ENCODE measurements at places on chromosomes 3 and 15.

GRCh38 chr3:12155828-12156227, 2.9 kb downstream of the TIMP4 start:
- peak; percentile 43 for DNase-seq

- DNase-seq, result no peak
These were observed 47.3 kb downstream of the SYNPR start for GRCh38 chr3:63325386-63325785.

- no peak for DNase-seq
These were observed 114.9 kb downstream of the IQCH start for GRCh38 chr15:67369359-67369998.

- no peak for DNase-seq
These were observed 88.0 kb downstream of the HES1 start for GRCh38 chr3:194223951-194224350.

GRCh38 chr15:26848498-26848897, 18.4 kb upstream of the GABRA5 start:
- no peak for DNase-seq

- DNase-seq, result no peak
These were observed 5.1 kb downstream of the PATL2 start for GRCh38 chr15:44705986-44706385.

- no peak for DNase-seq
These were observed 27.6 kb upstream of the ARL6 start for GRCh38 chr3:97736928-97737327.

DNA sequence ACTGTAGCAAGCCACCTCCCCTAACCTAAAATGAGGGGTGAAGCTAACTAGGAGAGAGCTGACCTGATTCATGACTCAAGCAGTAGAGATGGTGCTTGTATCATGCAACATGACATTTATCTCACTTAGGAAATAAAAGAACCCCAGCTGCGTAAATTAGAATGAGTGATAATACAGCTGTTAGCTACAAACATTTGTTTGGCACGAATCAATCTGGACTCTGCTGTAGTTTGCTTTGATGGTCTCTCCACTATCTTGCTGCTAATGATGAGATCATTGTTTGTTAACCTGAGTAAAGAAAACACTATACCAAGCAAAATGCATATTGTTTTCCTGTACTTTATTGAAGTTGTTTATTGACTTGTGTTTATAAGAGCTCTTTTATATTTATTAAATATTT, 92.6 kb downstream of the ALDH1A2 start:
- DNase-seq, result no peak

- DNase-seq, result no peak
These were observed 101.2 kb downstream of the SCN11A start for GRCh38 chr3:38950581-38950980.

- no peak for DNase-seq
These were observed 10.2 kb downstream of the EDEM1 start for GRCh38 chr3:5197470-5198312.

DNA sequence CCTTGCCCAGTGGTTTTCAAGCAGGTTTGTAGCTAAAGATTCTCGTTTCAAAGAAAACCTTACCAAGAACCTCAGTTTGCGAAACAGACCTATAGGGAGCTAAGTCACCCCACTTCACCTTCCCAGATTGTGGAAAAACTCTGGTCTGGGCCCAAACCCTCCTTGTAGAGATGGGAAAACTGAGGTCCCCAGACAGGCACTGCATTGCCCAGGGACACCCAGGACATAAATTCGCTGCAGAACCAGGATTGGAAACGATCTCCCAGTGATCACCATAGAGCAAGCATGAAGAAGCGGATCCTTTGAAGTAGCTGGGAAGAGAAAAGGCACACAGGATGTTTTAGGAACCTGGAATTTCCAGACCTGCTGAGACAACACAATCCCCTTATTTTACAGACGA, 85.6 kb upstream of the PIAS1 start:
- no peak for DNase-seq

DNA sequence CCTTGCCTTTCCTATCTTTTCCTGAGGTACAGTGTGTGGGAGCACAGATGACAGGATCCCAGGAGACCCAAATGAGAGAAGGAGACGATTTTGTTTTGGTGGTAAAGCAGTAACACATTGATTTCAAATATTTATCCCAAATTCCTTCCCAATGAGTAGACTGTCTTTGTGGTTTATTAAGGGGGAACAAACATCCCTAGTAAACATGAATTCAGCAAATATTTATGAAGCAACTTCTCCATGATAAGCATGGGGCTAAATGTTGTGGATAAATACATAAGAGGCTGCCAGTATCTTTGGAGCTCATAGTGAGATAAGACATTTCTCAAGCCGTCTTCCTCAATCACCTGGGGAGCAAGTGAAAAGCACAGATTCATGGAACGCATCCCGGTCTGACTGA, 460.8 kb upstream of the CFAP20DC start:
- no peak for DNase-seq

DNA sequence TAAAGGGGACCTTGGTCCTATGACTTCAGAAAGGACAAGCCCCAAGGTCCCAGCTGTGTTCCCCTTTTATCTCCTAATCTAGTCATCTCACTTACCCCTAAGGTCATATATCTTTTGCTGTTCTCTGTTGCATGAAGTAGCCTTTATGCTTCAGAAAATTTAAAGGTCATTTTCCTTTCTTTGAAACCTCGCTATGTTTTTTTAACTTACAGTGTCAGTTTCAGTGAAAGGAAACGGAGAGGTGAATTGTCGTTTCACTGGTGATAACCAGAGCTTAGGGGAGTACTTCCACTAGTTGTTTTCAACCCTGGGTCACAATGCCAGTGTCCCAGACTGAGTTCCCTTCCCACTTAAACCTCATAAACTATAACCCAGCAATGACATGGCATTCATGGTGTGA, 357.4 kb downstream of the GAP43 start:
- DNase-seq, result no peak

DNA sequence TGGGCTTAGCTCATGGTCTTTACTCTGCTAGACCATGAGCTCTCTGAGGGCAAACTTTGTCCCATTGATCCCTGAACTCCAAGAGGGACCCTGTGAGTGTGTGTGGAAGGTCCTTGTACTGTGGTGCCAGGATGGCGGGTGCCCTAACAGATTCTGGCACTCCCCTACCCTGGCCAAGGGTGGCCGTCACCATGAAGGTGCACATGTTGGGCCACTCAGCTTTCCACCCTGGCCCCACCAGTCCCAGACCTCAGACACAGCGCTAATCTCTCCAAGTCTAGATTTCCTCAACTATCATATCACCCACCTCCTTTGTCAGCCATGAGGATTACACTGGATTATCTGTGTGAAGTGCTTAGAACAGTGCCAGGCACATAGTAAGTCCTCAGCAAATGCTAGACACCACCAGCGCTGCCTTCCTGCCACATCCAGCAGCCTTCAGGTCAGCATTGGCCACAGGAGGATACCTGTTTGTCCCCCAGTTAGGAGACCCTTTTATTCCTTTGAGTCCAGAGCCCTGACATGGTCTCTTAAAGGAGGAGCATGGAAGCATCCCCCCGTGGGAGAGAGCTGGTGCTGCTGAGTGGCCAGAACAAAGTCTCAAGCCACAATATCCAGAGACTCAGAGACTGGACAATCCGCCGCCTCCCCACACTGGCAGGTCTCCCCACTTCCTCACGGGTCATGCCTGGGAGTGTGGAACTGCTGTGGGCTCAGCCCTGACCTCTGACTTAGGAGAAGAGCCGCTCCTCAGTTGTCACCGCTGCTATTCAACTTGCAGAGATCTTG, 44.5 kb upstream of the SLCO2A1 start:
- no peak for DNase-seq

DNA sequence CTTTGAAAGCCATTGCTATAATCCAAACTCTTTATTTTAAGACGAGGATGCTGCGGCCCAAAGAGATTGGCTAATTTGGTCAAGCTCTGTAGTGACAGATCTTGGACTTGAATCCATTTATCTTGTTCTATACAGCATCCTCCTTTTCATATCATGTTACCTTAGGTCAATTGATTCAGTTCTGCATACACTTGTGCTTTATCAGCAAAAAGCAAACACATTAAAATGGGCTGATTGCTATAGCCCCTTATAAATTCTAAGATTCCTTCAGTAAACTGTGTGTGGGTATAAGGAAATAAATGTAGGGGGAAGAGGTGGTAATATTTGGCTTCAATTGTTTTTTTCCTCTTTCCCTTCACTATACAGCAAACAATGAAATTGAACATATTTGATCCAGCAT, 40.1 kb upstream of the NECTIN3 start:
- no peak for DNase-seq

DNA sequence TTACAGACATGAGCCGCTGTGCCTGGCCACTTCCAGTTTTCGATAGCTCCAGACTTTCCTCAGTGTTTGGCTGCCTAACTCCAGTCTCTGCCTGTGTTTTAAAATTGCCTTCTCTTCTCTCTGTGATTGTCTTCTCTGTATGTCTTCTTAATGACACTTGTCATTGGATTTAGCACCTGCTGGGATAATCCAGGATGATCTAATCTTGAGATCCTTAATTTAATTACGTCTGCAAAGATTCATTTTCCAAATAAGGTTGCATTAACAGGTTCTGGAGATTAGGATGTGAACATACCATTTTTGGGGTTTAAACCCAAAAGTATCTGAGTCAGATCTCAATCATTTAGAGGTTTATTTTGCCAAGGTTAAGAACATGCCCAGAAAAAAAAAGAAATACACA, 222.2 kb upstream of the PDZRN3 start:
- no peak for DNase-seq

GRCh38 chr15:101081900-101082299, 162.7 kb downstream of the LRRK1 start:
- DNase-seq, result no peak

- no peak for DNase-seq
These were observed 22.2 kb downstream of the MME start for GRCh38 chr3:155102329-155102728.

DNA sequence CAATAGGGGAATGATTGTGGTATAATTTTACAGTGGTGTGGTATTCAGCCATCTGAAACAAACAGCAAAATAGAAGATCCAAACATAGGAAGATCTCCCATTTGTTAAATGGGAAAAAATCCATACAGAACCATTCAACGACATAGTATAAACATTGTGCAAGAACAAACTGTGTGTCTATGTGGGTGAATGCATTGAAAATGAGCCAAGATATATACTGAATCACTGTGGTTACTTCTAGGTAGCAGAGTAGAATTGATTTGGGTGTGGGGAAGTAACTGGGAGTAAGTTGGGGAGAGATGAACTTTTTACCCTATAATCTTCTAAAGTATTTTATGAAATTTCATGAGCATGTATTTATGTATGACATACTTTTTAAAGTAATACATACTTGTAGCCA, 123.1 kb upstream of the UMPS start:
- no peak for DNase-seq

DNA sequence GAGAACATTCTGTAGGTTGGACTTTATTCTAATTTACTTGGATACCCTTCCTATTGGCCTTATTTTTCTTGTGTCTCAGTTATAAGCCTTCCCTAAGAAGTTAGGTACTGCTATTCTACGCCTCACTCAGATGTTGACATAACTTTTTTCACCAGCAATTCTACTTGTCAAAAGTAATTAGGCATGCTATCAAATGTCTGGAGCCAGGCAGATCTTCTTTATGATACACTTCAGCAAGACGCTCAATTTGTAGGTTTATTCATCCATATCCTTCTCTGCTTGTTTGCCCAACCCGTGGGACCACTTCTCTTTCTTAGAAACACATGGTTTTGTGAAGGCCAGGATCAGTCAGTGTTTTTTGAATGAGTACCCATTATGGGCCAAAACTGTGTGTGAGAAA, 36.2 kb upstream of the COL8A1 start:
- no peak for DNase-seq

DNA sequence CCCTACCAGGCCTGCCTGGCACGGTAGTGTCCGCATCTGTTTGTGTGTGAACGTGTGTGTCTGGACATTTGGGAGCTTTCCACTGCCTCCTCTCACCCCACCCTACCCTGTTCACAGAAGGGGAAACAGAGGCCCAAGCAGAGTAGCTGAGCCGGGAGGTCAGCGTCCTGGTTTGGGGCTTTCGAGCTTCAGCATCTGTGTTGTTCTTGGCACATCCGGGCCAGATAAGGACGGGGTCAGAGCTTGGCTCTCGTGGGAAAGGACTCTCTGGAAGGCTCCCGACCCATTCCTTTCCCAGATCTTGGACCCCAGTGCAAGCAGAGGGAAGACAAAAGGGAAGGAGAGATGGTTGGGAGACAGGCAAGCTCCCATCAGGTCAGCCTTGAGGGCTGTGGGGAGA, 6.3 kb upstream of the PTH1R start:
- DNase-seq, result peak; percentile 46

DNA sequence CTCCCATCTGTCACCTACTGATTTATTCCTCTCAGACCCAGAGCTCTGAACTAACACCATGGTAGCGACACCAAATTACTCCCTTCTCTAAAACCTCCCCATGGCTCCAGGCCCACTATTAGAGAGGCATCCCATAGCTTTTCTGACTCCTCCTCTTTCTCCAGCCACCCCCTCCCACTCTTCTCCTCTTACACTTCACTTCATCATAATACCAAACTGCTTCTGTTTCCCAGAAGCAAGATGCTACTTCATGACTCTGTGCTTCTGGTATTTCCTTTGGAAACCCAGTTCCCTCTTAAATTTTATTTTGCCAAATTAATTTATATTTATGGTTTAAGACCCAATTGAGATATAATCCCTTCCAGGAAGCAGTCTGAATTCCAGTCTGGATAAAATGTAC, 465.1 kb upstream of the PDZRN3 start:
- DNase-seq, result no peak

DNA sequence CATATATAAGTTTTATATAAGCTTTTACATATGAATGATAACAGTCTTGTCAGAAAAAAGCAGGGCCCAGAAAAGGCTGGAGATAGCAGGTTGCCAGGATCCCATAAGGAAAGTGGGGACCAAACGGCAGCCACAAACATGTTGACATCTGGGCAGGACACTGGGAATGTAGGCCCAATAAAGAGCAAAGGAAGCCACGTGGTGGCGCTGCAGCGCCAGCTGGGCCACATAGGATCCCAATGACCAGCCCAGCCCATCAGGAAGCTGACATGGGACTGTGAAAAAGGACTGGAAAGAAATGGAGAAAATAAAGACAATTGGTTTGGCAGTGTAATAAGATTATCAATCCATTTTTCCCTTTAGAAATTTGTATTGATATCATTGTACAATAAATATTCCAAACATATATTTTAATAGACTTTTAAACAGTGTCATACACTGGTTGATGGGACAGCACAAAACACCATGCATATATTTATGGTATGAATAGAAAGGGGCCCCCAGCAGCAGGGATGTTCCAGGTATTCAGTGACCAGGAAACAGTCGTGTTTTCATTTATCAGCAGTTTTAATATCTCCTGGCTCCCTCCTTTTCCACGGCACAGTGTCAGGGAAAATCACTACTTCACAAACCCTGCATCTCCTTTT, 89.0 kb upstream of the STRIT1 start:
- DNase-seq, result no peak

GRCh38 chr15:39584662-39585388, 3.9 kb downstream of the THBS1 start:
- DNase-seq, result no peak

DNA sequence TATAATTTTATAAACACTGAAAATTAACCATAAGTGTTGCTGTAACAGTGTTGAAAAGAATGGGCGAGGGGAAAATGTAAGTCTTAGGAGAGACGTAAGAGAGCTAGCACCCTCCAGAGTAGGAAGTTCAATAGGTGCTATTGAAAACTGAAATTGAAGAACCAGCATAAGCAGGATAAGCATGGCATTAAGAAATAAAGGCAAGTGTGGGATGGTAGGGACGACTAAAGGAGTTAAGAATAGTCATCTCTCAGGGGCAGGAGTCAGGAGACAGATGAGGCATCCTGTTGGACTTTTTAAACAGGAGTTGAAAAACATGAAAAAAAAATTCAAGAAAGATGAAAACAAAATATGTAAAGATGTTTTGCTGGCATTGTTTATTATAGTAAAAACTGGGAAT, 43.5 kb downstream of the ABHD2 start:
- no peak for DNase-seq

- DNase-seq, result no peak
These were observed 1081.7 kb downstream of the NAALADL2 start for GRCh38 chr3:175940881-175941280.
